NCI-H2081 (cell line): ENCODE measurements at places on chromosomes 4 and X.
A peak's percentile ranks its signal among the peaks of the same experiment; 100 is the strongest.

DNA sequence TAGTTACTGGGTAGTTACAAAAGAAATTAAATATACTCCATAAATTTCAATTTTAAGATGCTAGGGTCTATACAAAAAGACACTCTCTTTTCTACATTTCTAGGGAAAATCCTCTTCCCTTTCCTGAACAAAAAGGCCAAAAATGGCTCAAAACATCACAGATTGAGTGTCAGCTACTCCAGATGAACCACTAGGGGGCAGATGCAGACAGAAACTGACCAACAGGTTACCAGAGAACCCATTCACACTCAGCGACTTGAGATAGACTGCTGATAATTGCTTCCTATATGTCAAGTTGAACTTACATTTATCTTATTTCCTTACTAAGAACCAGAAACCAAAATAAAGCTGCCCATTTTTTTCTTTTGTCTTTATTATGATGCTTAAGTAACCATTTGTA lies 83.4 kb upstream of the MID1IP1 start:
- no peak for DNase-seq

GRCh38 chr4:8157496-8157895 lies 1.1 kb downstream of the ABLIM2 start:
- peak; percentile 88 for DNase-seq

- no peak for DNase-seq
Observed at GRCh38 chrX:10480861-10481260, 139.5 kb downstream of the MID1 start.

DNA sequence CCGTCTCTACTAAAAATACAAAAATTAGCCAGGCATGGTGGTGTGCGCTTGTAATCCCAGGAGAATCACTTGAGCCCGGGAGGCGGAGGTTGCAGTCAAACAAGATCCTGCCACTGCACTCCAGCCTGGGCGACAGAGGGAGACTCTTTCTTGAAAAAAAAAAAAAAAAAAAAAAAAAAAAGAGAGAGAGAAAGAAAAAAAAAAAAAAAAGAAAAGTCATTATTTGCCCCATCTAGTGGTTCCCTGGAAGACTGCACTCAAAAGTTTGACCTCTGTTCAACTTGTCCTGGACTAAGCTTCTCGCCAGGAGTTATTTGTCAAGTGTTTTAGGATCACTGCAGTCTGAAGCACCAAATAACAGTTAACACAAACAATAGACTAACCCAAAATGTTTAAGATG lies 45.3 kb upstream of the KCTD8 start:
- DNase-seq: peak; percentile 10

GRCh38 chr4:76610751-76611547 lies 175.9 kb downstream of the SHROOM3 start:
- DNase-seq: no peak

- peak; percentile 59 for DNase-seq
Observed at GRCh38 chr4:40321574-40322275, 13.4 kb upstream of the CHRNA9 start.

- no peak for DNase-seq
Observed at GRCh38 chr4:67038228-67038566, 507.1 kb downstream of the CENPC start.

GRCh38 chr4:54882616-54883015 lies 224.9 kb downstream of the KIT start:
- no peak for DNase-seq

DNA sequence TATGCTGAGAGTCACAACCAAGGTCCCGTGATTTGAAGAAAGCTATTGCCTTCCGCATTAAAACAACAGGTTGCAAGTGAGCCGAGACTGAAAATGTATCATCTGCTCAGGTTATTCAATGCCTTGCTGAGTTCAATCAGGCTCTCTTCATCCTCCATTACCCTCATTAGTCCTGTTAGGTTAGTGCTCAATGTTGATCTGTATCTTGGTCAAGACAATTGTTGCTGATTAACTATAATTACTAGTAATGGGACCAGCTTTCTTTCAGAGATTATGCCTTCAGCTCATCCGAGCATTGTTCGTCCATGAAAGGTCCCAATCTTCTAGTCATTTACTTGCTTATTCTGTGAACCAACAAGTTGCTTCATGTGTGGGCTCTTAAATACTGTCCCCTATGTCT lies 534.6 kb upstream of the FAM241A start:
- DNase-seq: no peak
